ENCODE measurements at places on chromosomes 6 and 20.

- no peak for DNase-seq
Measured at GRCh38 chr20:38143646-38144554, 21.2 kb downstream of the TGM2 start.

- DNase-seq, result no peak
Measured at GRCh38 chr20:50628332-50628731, 63.0 kb downstream of the RIPOR3 start.

DNA sequence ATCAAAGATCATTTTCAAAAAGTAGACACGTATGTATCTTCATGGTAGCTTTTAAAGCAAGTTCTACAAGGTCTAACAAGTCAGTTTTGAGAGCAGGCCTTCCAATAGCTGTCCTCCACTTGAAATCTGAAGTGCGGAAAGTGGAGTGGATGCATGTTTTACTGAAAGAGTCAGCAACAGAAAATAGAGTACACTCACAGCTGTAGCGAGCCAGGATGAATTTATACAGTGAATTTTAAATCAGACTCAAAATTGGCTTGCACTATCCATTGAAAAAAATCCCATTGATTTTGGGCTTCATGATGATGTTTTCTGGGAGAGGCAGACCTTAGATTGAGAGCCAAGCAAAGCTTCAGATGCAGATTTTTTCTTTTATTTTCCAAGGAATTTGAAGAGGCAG lies 80.6 kb downstream of the GJA10 start:
- no peak for DNase-seq

DNA sequence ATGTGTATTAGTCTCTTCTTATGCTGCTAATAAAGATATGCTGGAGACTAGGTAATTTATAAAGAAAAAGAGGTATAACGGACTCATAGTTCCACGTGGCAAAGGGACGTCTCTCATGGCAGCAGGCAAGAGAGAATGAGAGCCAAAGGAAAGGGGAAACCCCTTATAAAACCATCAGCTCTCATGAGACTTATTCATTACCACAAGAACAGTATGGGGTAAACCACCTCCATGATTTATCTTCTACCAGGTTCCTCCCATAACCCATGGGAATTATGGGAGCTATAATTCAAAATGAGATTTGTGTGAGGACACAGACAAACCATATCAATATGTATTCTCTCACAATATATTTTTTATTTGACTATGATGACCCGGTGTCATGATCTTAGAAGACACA lies 109.1 kb downstream of the UTRN start:
- no peak for DNase-seq

DNA sequence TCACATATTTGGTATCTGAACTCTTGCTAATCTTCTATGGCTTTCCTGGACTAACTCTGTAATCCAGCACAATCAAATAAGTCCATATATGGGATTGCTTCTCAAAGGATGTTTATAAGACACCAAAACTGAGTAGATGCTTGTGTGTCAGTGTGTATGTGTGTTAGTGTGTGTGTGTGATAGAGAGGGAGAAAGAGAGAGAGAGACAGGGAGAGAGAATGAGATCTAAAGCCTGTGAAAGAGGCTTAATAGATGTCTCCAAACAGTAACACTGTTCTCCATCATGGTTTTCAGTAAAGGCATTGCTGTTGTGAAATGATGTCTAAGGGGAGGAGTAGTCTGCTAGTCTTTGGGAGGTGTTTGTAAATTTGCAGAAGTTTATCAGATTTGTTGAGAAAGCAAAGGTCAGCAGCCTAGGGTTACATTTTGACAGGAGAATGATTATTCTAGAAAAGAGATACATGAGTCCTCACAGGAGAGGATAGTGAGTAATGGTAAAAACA lies 73.9 kb upstream of the MLIP start:
- DNase-seq, result no peak

GRCh38 chr6:2714111-2714895 lies 36.4 kb downstream of the MYLK4 start:
- DNase-seq, result no peak

- no peak for DNase-seq
Measured at GRCh38 chr20:57391439-57392301, 474 bp downstream of the RBM38 start.

- no peak for DNase-seq
Measured at GRCh38 chr6:37289931-37290330, 32.0 kb upstream of the TMEM217 start.

GRCh38 chr6:19150307-19150706 lies 686.9 kb upstream of the ID4 start:
- DNase-seq, result no peak

DNA sequence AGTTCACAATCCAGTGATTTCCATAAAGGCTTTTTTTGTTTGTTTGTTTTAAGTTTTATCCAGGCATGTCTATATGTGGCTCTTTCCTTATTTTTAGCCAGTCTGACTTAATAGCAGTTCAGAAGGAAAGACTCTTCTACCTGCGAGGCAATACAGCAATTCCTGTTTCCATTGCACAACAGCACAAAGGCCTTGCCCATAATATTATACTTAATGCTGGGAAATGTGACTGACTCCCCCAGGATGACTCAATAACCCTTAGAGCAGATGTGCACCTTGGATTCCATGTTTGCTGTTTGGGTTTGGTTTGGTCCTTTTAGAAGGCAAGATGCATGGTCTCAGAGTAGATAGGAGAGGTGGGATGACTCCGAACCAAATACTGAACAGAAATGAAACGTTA lies 184.1 kb downstream of the MTFR2 start:
- no peak for DNase-seq
